Placental pericyte (primary cell): ENCODE measurements at places on chromosomes 7 and 10. TPM values are rescaled to one million over a fixed set of nuclear protein-coding genes. Genes with fewer than 3 reads are reported as not detected.

FAM25C gene
- not detected in 2 replicates for total RNA-seq

CALML3 gene
- total RNA-seq = not detected in 2 replicates

CPA2 gene
- 0.22 TPM in 1 of 2 replicates, not detected in the other for total RNA-seq

ZFAND2A gene
- total RNA-seq = 18.5 and 57.8 TPM in 2 replicates
